AG09309 (cell line): ENCODE measurements at places on chromosomes 1 and 21.

GRCh38 chr1:162070094-162070748, 730 bp downstream of the NOS1AP start:
- no peak for DNase-seq

DNA sequence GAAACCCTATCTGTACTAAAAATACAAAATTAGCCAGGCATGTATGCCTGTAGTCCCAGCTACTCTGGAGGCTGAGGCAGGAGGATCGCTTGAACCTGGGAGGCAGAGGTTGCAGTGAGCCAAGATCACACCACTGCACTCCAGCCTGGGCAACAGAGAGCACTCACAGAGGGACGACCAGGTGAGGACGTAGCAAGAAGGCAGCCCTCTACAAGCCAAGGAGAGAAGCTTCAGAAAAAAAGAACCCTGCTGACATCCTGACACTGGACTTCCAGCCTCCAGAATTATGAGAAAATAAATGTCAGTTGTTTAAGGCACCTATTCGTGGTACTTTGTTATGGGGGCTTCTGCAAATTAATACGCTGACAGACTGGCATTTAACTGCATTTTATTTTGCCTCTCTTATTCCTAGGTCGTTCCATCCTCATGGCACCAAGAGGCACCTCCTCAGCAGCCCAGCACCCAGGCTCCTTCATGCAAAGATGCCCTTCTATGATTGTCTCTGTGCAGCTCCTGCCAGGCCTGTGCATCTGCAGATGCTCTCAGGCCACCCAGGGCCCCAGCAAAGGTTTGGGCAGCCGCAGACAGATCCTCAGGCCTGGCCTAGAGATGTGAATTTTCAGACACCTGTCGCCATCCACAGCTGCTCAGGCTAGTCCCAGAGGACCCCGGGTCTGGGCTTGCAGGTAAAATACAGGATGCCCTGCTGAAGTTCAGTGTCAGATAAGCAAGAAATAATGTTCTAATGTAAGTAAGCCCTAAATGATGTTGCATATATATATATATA, 86.0 kb upstream of the COX20 start:
- DNase-seq: no peak

DNA sequence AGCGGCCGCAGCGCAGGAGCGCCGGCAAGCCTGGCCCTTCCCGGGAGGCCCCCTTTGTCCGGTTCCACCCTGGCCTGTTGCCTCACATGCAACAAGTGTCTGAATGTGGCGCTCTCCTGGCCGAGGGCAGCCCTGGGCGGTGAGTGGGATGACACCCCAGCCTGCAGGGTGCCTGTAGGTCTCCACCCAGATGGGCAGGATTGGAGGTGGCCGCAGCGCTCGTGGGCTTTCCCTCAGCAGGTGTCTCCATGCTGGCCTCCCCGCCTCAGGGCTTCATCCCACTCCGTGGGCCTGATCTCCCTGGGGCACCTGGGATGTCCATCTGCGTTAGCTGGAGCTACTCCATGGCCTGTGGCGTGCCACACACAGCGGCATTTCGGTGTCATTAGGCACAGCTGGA, 1.5 kb downstream of the MIB2 start:
- no peak for DNase-seq

DNA sequence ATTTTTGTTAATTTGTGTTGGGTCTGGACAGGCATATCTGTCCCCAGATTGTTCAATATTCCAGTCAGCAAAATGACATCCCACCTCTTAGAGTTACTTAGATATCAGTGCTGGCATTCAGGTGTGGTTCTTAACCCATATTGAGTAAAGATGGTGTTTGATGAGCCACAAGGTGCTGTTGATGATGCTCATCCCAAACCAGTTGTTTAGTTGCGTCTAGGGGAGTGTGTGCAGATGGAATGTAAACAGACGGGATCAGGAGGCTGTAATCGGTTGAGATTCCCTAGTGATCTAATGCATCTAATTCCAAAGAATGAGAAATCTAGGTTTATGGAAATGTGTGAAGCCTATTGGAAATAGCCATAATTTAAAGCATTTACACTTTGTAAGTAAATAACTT, 1.1 kb downstream of the HOOK1 start:
- DNase-seq: no peak

GRCh38 chr1:245129319-245130240, 25.2 kb upstream of the KIF26B start:
- DNase-seq: peak; percentile 5

DNA sequence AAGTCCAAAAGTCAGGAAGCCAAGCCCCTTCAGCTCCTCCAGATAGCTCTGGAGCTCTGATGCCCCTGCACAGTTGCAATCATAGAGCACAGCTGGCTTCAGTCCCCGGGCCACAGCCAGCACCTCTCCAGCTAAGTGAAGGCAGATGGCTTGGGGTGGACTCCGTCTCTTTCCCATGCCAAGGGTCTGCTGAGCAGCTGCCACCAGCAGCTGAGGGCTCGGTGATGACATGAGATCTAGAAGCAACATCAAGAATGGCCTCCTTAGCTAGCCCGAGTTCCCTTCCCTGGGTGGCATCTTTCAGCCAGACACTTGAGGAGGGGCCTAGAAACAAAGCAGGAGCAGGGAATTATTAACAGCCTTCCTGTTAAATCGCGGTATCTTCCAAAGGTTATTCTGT, 973 bp downstream of the C1orf74 start:
- no peak for DNase-seq

GRCh38 chr1:159122005-159122621, 45.5 kb upstream of the AIM2 start:
- peak; percentile 18 for DNase-seq

DNA sequence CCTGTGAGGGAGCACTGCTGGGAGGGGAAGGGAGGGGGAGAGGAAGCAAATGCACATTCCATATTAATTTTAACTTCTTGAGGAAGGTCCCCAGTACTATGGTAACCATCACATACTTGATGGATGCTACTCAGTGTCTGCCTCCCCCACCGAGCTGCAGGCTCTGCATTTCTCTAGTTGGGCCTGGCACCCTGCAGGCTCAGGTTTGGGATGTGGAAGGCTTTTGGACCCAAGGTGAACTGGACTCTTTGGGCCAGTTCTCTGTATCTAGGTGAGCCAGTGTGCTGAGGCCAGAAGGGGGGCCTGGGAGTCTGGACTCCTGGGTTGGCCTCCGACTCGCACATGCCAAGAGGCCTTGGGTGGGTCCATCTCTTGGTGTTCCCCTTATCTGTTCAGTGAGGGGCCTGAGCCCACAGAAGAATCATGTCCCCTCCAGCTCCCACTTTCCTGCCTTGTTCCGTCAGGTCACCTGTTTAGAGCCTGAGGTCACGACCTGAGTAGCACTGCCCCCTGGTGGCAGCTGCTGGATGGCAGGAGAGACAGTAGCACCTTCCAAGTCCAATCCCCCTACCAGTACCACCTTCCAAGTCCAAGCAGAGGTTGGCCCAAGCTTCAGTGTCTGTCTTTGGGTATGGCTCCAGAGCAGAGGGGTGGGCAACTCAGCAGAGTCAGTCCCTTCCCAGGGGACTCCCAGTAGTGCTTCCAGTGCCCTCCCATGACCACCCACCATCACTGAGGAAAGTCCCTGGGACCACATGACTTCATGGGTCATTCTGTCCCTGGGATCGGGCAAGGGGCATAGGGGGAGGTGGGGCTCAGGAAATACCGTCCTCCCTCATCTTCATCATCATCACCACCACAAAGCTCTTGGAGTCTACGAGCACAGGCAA, 241.8 kb downstream of the TRABD2B start:
- DNase-seq: no peak

GRCh38 chr1:82034812-82035211, 234.1 kb downstream of the ADGRL2 start:
- no peak for DNase-seq

- DNase-seq: no peak
Measured at GRCh38 chr1:228362141-228362883, 44.3 kb downstream of the TRIM11 start.

DNA sequence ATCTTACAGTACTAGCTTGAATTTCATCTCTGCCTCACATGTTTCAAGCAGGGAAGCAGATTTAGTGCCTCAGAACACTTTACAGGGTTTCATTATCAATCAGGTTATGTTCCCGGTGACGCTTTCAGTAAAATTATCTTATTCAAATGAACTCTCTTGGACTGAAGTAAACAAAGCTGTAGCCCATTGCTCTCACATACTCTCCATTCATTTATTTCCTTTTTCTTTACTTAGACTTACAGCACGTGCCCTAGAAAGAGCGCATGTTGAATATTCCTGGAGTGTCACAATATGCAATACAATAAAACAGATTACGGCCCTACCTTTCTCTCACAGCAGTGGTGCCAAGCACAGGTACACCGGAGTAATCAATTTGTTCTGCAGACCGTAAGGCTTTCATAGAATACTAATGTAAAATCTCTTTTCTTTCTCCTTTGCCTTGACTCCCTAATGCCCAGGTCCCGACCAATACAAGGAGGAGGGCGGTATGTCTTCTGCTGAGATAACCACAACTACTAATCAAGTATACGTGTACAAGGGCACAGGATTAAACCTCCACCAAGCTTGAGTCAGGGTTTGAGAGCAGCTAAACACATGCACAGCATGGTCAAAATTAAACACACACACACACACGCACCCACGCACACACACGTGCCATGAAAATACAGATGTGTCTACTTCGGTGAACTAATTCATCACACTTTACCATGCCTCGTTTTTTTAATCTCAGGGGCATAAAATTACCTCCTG, 62.8 kb downstream of the NRIP1 start:
- DNase-seq: no peak

- DNase-seq: peak; percentile 84
Measured at GRCh38 chr1:212485913-212486618, 53.3 kb downstream of the NENF start.

DNA sequence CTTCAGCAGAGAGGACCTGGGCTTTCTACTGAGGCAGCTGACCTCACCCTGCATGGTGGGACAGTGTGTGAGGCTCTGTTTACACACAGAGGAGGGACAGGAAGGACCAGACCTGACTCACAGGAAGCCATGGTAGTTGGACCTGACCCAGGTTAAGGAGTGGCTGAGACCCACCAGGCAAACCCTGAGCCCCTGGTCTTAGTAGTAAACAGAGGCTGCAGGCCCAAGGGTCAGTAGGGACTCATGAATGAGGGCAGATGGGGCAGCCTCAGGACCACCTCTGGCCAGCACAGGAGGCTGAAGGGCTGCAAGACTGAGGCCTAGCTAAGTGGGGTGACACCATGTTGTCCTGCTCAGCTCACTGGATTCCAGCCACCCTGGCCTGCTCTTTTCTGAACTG, 273.2 kb downstream of the GRIK3 start:
- DNase-seq: no peak

- no peak for DNase-seq
Measured at GRCh38 chr21:45284456-45284741, 3.3 kb downstream of the POFUT2 start.

- DNase-seq: no peak
Measured at GRCh38 chr1:16073490-16074119, at the start of gene FAM131C. FAM131C (minus strand) TSS chr1:16073651; CDS start chr1:16073442, 209 bp downstream.

GRCh38 chr1:167674156-167674555, 44.1 kb downstream of the RCSD1 start:
- no peak for DNase-seq

GRCh38 chr21:43815107-43815613, 25.8 kb downstream of the RRP1 start:
- no peak for DNase-seq

- no peak for DNase-seq
Measured at GRCh38 chr1:211247921-211248320, 11.2 kb upstream of the RCOR3 start.

GRCh38 chr1:207418351-207418750, 35.8 kb upstream of the CR2 start:
- no peak for DNase-seq

- peak; percentile 41 for DNase-seq
Measured at GRCh38 chr1:208475449-208475848, 231.3 kb upstream of the PLXNA2 start.

- DNase-seq: peak; percentile 16
Measured at GRCh38 chr1:230825761-230826160, 42.6 kb downstream of the C1orf198 start.

GRCh38 chr1:203033287-203033686, 7.0 kb downstream of the PPFIA4 start:
- no peak for DNase-seq

DNA sequence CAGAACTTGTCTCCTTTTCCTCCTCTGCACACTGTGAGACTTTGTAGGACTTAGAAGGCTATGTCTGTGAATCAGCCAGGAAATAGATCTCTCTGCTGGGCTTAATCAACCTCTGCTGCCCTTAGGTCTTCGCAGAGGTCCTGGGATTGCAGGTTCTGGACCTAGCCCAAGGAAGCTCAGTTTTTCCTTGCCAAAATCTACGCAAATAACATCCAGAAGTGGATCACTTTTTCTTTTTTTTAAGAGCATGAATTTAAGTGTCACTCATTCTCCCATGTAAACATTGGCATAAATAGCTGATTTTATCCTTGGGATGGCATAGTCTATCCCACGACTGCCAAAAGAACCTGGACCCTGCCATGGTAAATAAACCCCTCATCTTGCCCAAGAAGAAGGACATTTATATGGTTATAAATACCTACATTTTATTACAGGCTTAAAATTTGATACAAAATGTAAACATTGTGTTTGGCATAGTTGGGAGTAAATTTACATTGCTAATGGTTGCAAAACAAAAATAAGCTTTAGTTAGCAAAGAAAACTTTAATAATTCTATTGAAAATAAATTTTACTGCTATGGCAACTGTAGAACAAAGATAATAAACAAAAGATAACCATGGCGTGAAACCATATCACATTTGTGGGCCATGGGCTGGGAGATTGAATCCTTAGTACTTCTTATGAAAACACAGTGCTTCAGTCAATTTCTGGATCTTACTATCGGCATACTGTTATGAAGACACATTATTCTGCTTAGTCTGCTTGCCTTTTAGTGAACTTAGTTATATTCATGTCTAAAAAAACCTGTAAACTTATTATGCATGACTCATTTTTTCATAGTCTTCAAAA, 24.5 kb upstream of the DISC1 start:
- DNase-seq: no peak

- DNase-seq: no peak
Measured at GRCh38 chr1:109247401-109248365, 1.7 kb upstream of the CELSR2 start.

- no peak for DNase-seq
Measured at GRCh38 chr1:7247158-7247557, 461.9 kb downstream of the CAMTA1 start.

DNA sequence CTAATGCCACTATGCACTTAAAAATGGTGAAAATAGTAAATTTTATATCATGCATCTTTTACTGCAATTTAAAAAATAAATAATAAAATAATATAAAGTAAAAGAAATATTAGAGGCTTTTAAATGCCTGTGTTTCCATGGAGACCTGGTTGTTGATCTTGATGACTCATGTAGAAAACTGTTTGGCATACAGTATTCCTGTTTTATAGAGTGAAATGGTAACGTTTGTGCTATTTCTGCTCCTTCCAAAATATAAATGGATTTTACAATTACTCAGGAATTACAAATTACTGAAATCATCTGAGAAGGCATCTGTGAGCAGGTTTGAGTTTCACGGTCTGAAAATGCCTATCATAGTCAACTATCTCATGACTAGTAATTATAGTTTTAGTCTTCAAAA, 98.4 kb upstream of the USP25 start:
- DNase-seq: peak; percentile 21

GRCh38 chr1:242784084-242784483, 259.6 kb upstream of the PLD5 start:
- no peak for DNase-seq
